ENCODE measurements at places on chromosomes 16 and 17. TPM values are rescaled to one million over a fixed set of nuclear protein-coding genes. Genes with fewer than 3 reads are reported as not detected.
A peak's percentile ranks its signal among the peaks of the same experiment; 100 is the strongest.

The NPTX1 gene
- 0.22 TPM for total RNA-seq

The SLC13A2 gene
- total RNA-seq, result not detected

The OR1G1 gene
- total RNA-seq, result not detected

The ALOX12B gene
- not detected for total RNA-seq

The POLR2C gene
- total RNA-seq, result 97.2 TPM

DNA sequence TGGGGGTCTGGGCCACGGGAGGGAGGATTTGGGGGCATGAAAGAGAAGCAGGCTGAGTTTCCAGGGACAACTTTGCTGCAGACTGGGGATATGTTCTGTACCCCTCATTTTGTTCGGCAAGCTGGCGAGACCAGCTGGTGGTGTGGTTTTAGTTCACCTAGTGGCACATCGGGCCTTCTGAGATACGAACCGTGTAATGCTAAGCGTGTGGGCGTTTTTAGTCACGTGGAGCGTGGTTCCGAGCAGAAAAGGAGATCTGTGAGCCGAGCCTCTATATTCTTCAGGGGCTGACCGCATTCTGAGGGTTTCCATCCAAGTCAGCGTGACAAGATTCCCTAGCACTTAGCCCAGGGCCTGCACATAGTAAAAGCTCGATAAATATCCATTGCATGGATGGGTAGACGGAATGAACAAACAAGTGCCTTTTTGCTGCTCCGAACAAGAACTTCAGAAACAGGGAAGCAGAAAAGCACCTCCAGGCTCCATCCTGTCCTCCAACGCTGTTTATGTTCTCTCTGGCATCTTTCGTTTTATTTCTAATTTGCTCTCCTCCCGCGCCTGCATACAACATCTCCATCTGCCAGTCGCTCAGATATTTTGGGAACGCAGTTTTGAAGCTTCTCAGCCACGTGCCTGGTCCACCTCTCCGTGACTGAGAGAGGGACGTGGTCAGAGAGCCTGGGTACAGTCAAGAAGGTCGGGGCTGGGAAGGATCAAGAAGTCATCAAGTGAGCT, 5.8 kb downstream of the SYT17 start:
- DNase-seq, result no peak
- H3K4me3 ChIP-seq, result no peak overlapping the region
- peaks cover 9% of the 10 kb centered on the region for H3K27me3 ChIP-seq
- H3K36me3 ChIP-seq, result no peaks in the 10 kb centered on the region
- H3K4me1 ChIP-seq, result no peaks in the 10 kb centered on the region

DNA sequence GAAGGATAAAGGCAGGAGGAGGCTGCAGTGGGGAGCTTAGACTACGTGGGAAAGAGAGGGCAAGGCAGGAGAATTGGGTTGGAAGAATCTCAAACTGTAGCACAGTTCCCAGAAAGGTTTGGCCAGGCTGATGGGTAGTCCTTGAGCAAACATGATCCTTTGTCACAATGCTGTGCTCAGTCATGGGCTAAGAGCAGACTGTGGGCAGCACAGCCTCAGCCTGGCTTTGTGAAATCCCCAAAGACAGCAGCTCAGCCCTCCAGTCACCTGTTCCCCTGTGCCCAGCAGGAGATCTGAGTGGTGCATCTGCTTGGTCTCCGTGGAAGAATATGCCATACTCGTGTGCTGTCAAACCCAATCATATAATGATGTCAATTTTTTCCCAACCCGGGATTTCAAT, 10.6 kb upstream of the ENGASE start:
- no peak overlapping the region for H3K4me3 ChIP-seq
- H3K27me3 ChIP-seq, result no peaks in the 10 kb centered on the region
- H3K27ac ChIP-seq, result no peak overlapping the region
- no peaks in the 10 kb centered on the region for H3K4me1 ChIP-seq
- no peak for DNase-seq

GRCh38 chr17:57050306-57050705, 34.7 kb upstream of the AKAP1 start:
- peaks cover under 1% of the 10 kb centered on the region for H3K27me3 ChIP-seq
- H3K4me1 ChIP-seq, result peaks cover 26% of the 10 kb centered on the region
- H3K36me3 ChIP-seq, result no peaks in the 10 kb centered on the region
- no peak overlapping the region for H3K4me3 ChIP-seq
- H3K27ac ChIP-seq, result peak overlapping the region; percentile 39
- no peak for DNase-seq

DNA sequence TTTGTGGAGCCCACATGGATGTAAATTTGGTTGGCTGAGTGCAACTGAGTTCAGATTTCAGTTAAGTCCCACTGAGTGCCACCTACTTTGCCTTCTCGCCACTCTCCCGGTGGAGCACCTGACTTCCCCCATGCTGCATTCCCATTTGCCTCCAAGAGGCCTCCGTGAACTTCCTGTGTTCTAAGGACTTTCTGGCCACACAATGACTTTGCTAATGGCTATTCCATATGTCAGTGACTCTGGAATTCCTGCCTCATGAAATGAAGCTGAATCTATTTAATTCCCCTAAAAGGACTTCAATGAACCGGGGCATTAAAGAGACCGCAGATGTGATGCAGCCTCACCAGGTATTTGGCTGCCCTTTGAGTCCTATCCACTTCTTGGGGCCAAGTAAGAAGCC, 29.9 kb downstream of the ABCC12 start:
- peaks cover 33% of the 10 kb centered on the region for H3K4me1 ChIP-seq
- H3K36me3 ChIP-seq, result no peaks in the 10 kb centered on the region
- peak overlapping the region; percentile 71 for H3K27ac ChIP-seq
- H3K27me3 ChIP-seq, result no peaks in the 10 kb centered on the region
- no peak for DNase-seq
- no peak overlapping the region for H3K4me3 ChIP-seq

DNA sequence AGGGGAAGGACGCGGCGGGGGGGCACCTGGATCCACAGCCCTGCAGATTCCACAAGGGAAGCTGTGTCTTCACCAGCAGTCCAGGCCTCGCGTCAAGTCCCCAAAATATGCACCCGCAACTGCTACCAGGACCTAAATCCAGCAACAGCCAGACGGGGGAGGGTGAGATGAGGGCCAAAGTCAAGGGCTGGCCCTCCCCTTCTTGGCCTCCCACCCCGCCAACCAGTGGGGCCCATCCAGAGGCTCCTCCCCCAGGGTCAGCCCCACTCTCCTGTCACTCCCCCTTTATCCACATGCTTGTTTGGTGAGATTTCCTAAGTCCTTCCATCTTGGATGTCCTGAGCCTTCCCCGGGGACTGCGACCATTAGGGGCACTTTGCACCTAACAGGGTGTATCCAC, 138.7 kb downstream of the ENGASE start:
- peaks cover 41% of the 10 kb centered on the region for H3K27me3 ChIP-seq
- H3K4me1 ChIP-seq, result peaks cover 2% of the 10 kb centered on the region
- no peaks in the 10 kb centered on the region for H3K36me3 ChIP-seq
- no peak for DNase-seq
- H3K4me3 ChIP-seq, result no peak overlapping the region

DNA sequence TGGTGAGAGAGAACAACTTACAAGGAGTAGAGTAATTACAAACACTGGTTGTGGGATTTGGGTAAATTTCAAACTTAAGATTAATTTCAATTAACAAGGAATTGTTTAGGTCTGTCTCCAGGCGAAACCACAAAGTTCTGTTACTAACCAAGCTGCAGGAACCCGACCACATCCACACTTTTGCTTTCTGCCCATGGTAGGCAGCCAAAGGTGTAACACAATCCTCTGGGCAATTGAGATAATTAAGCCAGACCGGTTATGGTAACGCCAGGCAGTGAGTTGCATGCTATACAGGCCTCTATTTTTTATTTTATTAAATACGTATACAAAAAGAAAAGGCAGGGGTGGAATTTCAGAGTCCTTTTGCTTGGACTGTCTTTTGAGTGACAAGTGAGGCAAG, 12.0 kb downstream of the KCNJ2 start:
- H3K27me3 ChIP-seq, result no peaks in the 10 kb centered on the region
- peak overlapping the region; percentile 76 for H3K27ac ChIP-seq
- H3K4me1 ChIP-seq, result peaks cover 86% of the 10 kb centered on the region
- DNase-seq, result peak; percentile 30
- no peaks in the 10 kb centered on the region for H3K36me3 ChIP-seq

DNA sequence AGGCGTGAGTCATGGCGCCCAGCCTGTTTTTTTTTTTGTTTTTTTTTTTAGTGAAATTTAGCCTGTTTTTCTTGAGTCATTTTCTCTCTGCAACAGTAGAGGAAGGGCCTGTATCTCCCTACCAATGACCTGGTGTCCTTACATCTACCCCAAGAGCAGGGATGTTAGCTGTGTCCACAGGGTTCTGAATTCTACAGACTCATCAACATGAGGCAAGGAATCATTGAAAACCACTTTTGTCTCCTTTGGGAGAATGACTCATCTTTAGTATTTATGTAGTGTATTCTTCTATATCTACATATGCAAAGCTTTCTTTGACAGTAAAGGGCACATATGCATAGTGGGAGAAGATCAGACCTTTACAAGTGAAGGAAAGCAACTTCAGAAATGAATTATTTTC, 105.3 kb downstream of the SPECC1 start:
- H3K27ac ChIP-seq, result no peak overlapping the region
- peaks cover 3% of the 10 kb centered on the region for H3K4me1 ChIP-seq
- H3K4me3 ChIP-seq, result no peak overlapping the region
- no peak for DNase-seq

GRCh38 chr17:3960764-3961163, 3.5 kb downstream of the ATP2A3 start:
- DNase-seq, result no peak
- no peaks in the 10 kb centered on the region for H3K36me3 ChIP-seq
- H3K4me1 ChIP-seq, result no peaks in the 10 kb centered on the region

GRCh38 chr17:7101531-7101930, 13.1 kb downstream of the ASGR2 start:
- H3K27me3 ChIP-seq, result peaks cover 15% of the 10 kb centered on the region
- H3K4me3 ChIP-seq, result no peak overlapping the region
- H3K27ac ChIP-seq, result no peak overlapping the region
- DNase-seq, result no peak
- H3K36me3 ChIP-seq, result no peaks in the 10 kb centered on the region

DNA sequence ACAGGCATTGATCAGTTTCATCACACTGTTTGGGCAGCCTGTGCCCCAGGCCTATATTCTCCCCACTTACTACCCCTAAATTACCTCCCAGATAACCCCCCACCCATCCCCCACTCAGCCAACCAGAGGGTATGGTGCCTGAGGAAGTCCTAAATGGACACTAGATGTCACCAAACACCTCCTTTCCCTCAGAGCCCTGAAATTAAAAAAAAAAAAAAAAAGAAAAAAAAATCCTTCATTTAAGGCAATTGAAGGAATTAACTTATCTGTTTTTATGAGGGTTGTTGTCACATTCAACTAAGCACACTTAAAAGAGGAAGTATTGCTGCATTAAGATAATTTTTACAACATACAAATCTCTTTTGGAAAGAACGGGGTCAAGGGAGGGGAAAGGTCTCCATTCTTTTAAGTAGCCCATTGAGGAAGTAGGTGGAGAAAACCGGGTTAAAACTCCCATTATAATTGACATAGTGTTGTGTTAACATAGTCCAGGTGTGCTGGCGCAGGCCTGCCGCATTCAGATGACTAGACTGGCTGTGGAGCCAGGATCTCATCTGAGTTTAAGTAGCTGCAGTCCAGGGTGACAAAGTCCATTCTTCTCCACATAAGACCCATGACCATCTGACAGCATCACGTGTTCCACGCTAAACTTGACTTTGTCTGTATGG, 46.3 kb downstream of the SNX11 start:
- no peak overlapping the region for H3K4me3 ChIP-seq
- no peaks in the 10 kb centered on the region for H3K36me3 ChIP-seq
- DNase-seq, result no peak
- peaks cover 20% of the 10 kb centered on the region for H3K27me3 ChIP-seq
- H3K4me1 ChIP-seq, result no peaks in the 10 kb centered on the region

DNA sequence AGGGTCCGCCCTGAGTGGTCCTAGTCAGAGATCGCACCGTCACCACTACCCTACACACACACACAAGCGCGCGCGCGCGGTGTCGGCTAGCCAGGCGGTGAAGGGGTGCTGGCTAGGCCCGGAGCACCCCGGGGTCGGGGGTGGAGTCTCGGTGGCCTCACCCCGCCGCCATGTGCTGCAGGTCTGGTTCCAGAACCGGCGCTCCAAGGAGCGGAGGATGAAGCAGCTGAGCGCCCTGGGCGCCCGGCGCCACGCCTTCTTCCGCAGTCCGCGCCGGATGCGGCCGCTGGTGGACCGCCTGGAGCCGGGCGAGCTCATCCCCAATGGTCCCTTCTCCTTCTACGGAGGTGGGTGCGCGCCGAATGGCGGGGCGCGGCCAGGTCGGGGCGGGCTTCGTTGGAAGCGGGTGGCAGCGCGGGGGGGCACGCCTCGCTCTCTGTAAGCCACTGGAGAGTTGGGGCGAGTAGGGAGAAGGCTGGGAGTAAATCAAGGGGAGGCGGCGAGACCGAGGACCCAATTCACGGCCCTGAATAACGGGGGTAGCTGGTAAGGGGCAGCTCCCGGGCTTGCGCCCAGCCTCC, 4.8 kb downstream of the LHX1 start:
- no peak for DNase-seq
- H3K27me3 ChIP-seq, result peaks cover 100% of the 10 kb centered on the region
- peak overlapping the region; percentile 22 for H3K4me3 ChIP-seq
- no peak overlapping the region for H3K27ac ChIP-seq
- H3K36me3 ChIP-seq, result no peaks in the 10 kb centered on the region

DNA sequence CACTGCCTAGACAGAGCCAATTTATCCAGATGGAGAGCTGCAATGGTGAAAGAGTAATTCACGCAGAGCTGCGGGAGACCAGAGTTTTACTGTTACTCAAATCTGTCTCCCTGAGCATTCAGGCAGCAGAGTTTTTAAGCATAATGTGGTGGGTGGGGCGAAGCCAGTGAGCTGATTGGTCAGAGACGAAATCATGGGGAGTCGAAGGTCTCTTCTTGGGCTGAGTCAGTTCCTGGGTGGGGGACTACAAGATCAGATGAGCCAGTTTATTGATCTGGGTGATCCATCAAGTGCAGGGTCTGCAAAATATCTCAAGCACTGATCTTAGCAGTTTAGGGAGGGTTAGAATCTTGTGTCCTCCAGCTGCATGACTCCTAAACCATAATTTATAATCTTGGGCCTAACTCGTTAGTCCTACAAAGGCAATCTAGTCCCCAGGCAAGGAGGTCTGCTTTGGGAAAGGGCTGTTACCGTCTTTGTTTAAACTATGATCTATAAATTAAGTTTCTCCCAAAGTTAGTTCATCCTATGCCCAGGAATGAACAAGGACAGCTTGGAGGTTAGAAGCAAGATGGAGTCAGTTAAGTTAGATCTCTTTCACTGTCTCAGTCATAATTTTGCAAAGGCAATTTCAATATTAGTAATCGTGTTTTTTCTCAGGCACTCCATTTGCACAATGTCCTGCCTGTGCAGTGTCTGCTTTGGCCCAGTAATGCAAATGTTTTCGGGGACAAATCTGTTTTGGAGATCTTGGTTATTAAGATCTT, 27.0 kb downstream of the PIGL start:
- H3K27ac ChIP-seq, result no peak overlapping the region
- H3K27me3 ChIP-seq, result no peaks in the 10 kb centered on the region
- H3K4me1 ChIP-seq, result no peaks in the 10 kb centered on the region
- no peak for DNase-seq
- H3K4me3 ChIP-seq, result no peak overlapping the region
- H3K36me3 ChIP-seq, result no peaks in the 10 kb centered on the region
